ENCODE measurements at places on chromosomes 13 and 19.

DNA sequence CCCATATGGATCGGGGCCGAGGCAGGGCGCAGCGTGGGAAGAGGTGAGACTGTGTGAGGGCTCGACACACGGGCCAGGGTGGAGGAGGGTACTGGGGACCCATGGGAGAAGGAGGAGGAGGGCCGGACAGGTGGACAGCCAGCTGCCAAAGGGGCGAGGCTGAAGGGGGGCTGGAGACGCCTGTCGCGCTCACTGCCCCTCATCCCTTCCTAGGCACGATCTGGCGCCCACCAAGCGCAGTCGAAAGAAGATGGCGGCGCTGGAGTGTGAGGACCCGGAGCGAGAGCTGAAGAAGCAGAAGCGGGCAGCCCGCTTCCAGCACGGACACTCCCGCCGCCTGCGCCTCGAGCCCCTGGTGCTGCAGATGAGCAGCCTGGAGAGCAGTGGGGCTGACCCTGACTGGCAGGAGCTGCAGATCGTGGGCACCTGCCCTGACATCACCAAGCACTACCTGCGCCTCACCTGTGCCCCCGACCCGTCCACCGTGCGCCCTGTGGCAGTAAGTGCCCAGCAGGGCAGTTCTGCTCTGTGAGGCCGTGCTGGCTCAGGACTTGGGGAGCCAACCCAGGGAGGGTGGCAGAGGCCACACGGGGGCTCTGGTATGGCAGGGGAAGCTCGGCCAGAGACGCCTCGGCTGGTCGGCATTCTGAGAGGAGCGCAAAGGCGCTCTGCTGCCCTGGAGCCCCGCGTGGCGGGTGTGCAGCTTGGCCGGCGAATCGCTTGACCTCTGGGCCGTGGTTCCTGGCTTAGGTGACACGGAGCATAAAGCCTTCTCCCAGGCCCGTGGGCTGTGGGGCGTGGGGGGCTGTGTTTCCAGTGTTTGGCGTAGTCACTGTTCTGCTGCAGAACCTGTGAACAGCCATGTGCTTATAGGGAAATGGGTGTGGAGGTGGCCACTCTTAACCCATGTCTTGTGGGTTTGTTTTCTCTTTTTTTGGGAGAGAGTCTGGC lies 6.9 kb downstream of the LENG9 start:
- H3K4me3 ChIP-seq = no peak overlapping the region
- DNase-seq = no peak
- peaks cover 52% of the 10 kb centered on the region for H3K36me3 ChIP-seq

GRCh38 chr13:48181482-48182145 lies 51.4 kb upstream of the ITM2B start:
- no peak for DNase-seq
- no peak overlapping the region for H3K4me3 ChIP-seq
- no peaks in the 10 kb centered on the region for H3K4me1 ChIP-seq
- H3K27me3 ChIP-seq = no peaks in the 10 kb centered on the region

GRCh38 chr13:91400671-91401070 lies 2.2 kb downstream of the GPC5 start:
- H3K27me3 ChIP-seq = peaks cover 11% of the 10 kb centered on the region
- no peak overlapping the region for H3K4me3 ChIP-seq
- H3K36me3 ChIP-seq = no peaks in the 10 kb centered on the region
- no peak for DNase-seq
- no peak overlapping the region for H3K27ac ChIP-seq
- 0 out of 2 replicates have a peak, but pooled peaks cover 4% of the 10 kb centered on the region for H3K4me1 ChIP-seq

DNA sequence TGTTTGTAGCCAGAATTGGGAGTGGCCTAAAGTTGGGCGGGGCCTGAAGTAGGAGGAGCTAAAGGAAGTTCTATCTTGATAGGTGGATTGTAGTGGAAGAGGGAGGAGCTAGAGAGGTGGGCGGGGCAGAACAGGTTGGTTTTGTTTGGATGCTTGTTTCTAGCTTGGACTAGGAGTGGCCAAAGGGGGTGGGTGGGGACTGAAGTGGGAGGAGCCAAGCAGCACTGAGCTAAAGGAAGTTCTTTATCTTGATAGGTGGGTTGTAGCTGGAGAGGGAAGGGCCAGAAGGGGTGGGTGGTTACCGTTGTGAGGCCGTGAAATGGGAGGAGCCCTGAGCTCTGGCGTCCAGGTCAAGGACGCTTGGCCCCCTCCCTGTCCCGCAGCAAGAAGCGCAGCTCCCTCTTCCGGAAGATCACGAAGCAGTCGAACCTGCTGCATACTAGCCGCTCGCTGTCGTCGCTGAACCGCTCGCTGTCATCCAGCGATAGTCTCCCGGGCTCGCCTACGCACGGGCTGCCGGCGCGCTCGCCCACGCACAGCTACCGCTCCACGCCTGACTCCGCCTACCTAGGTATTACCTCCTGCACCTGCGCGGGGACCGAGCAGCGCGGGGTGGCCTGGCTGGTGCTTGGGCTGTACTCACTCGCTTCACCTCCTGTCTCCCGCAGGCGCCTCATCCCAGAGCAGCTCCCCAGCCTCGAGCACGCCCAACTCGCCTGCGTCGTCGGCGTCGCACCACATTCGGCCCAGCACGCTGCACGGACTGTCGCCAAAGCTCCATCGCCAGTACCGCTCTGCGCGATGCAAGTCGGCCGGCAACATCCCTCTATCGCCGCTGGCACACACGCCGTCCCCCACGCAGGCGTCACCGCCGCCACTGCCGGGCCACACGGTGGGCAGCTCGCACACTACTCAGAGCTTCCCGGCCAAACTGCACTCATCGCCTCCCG lies 8.0 kb downstream of the DNASE2 start:
- H3K27ac ChIP-seq = no peak overlapping the region
- no peak overlapping the region for H3K4me3 ChIP-seq
- H3K27me3 ChIP-seq = no peaks in the 10 kb centered on the region
- DNase-seq = peak; percentile 17

- peaks cover 36% of the 10 kb centered on the region for H3K36me3 ChIP-seq
- H3K27ac ChIP-seq = no peak overlapping the region
- no peaks in the 10 kb centered on the region for H3K4me1 ChIP-seq
- H3K27me3 ChIP-seq = no peaks in the 10 kb centered on the region
- DNase-seq = no peak
Observed at GRCh38 chr13:24896061-24896460, 132.1 kb downstream of the RNF17 start.

DNA sequence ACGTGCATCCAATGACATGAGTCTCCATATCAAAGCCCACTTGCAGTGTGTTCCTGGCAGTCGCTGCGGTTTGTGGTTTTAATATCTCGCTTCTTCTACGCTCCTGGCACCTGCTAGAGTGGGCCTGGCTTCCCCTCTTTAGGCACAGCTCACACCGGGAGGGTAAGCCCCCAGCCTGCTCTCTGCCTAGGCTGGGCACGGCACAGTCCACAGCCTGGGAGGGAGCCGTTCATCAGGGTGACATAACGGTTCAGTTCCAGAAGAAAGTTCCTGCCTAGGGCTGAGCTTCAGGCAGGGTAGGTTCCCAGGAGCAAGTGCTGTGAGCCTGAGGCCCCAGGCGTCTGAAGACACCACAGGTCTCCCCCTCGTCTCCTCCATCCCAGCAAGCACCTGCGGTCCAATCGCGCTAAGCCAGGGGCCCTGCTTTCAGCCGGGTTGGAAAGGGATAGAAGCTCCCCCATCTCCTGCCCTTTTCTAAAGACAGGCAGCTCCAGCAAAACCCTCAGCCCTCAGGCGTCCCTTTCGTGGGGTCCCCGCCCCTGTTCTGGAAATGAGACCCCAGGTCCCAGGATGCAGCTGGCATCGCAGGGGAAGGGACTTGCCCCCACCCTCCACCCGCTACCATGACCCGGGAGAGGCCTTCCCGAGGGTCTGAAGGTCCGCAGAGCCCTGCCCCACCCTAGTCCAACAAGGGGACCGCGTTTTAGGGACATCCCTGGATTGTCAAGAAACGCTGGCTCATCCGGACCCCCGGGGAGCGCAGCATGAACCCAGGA lies 121.6 kb upstream of the ZNF507 start:
- no peak overlapping the region for H3K27ac ChIP-seq
- no peaks in the 10 kb centered on the region for H3K36me3 ChIP-seq
- no peaks in the 10 kb centered on the region for H3K4me1 ChIP-seq
- no peaks in the 10 kb centered on the region for H3K27me3 ChIP-seq
- no peak overlapping the region for H3K4me3 ChIP-seq

DNA sequence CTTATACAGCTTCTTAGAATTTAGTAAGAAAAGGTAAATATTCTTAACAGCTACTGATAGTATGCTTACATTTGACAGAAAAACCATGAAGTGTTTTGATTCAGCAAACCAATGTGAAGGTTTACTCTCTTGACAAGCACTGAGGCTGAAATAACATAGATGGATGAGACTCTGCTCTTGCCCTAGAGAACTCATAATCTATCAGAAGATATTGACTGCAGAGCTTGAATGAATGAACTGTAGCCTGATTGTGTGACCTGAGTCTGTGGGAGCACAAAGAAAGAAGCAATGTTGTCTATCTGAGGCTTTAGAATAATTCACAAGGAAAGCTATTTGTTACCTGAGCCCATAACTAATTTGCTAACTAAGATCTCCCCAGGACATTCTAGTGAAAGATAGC lies 1235.3 kb downstream of the OLFM4 start:
- no peak overlapping the region for H3K27ac ChIP-seq
- no peaks in the 10 kb centered on the region for H3K4me1 ChIP-seq
- no peaks in the 10 kb centered on the region for H3K27me3 ChIP-seq
- H3K4me3 ChIP-seq = no peak overlapping the region

GRCh38 chr13:40352380-40352778 lies 314.1 kb downstream of the FOXO1 start:
- H3K4me1 ChIP-seq = peaks cover 82% of the 10 kb centered on the region
- no peak overlapping the region for H3K4me3 ChIP-seq
- H3K27ac ChIP-seq = peak overlapping the region; percentile 55
- no peaks in the 10 kb centered on the region for H3K36me3 ChIP-seq
- H3K27me3 ChIP-seq = no peaks in the 10 kb centered on the region

DNA sequence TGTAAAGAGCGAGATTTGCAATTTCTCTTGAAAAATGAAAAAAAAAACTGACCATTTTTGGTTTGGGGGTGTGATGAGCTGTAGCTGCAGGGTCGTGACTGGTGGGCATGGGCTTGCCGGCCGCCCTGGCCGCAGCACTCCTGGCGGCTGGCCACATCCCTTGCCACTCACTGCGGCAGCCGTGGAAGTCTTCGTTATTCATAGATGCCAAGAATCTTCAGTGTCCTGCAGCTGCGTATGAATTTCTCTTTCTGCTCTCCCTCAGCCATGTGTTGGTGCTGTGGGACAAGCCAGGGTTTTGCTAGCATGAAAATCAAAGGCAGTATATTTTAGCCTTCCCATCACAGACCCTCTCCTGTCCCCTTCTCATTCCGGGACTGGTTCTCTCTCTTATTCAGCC lies 151.7 kb upstream of the TSHZ3 start:
- H3K4me1 ChIP-seq = no peaks in the 10 kb centered on the region
- DNase-seq = no peak
- no peaks in the 10 kb centered on the region for H3K27me3 ChIP-seq
- no peaks in the 10 kb centered on the region for H3K36me3 ChIP-seq

GRCh38 chr13:96636001-96636709 lies 358.1 kb downstream of the OXGR1 start:
- DNase-seq = no peak
- no peak overlapping the region for H3K4me3 ChIP-seq
- no peaks in the 10 kb centered on the region for H3K27me3 ChIP-seq
- no peaks in the 10 kb centered on the region for H3K36me3 ChIP-seq
- no peak overlapping the region for H3K27ac ChIP-seq

DNA sequence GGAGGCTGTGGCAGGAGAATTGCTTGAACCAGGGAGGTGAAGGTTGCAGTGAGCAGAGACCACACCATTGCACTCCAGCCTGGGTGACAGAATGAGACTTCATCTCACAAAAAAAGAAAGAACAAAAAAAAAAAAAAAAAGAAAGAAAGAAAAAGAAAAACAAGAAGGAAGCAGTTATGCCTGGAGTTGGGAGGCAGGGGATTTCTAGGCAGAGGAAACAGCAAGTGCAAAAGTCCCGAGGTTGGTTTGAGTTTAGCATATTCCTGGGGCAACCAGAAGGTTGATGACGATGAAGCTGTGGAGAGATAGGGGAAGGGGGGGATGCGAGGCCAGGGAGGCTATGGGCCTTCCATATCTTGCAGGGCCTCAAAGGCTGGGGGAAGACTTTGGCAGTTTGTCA lies 11.5 kb upstream of the EML2 start:
- DNase-seq = no peak
- peaks cover 3% of the 10 kb centered on the region for H3K27me3 ChIP-seq
- peaks cover 9% of the 10 kb centered on the region for H3K4me1 ChIP-seq

GRCh38 chr13:106499113-106499512 lies 36.3 kb downstream of the EFNB2 start:
- no peak for DNase-seq
- no peak overlapping the region for H3K27ac ChIP-seq
- no peaks in the 10 kb centered on the region for H3K36me3 ChIP-seq
- H3K4me3 ChIP-seq = no peak overlapping the region
- no peaks in the 10 kb centered on the region for H3K27me3 ChIP-seq

GRCh38 chr13:95660981-95661581 lies 15.9 kb upstream of the DNAJC3 start:
- H3K4me1 ChIP-seq = no peaks in the 10 kb centered on the region
- H3K27me3 ChIP-seq = no peaks in the 10 kb centered on the region
- DNase-seq = peak; percentile 51

DNA sequence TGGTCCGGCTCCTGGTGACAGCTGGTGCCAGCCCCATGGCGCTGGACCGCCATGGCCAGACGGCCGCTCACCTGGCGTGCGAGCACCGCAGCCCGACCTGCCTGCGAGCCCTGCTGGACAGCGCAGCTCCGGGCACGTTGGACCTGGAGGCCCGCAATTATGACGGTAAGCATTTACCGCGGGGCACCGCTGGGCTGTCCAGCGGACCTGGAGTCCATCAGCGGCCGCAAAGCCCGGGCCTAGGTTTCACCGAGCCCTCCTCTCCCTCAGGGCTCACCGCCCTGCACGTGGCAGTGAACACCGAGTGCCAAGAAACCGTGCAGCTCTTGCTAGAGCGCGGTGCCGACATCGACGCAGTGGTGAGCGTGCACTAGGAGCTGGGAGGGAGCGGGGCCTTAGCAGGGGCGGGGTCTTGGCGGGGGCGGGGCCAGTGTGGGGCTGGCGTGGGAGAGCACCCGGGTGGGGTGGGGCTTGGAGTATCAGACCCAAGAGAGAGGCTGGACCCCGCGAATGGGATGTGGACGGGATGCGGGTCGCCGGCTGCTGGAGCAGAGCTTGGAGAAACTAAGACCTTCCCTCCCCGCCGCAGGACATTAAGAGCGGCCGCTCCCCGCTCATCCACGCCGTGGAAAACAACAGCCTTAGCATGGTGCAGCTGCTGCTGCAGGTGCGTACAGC lies 8.7 kb downstream of the BCL3 start:
- no peak for DNase-seq
- H3K27ac ChIP-seq = no peak overlapping the region
- H3K36me3 ChIP-seq = peaks cover 26% of the 10 kb centered on the region
- H3K27me3 ChIP-seq = no peaks in the 10 kb centered on the region
- H3K4me3 ChIP-seq = no peak overlapping the region
